ENCODE measurements at places on chromosomes 7 and 10.

DNA sequence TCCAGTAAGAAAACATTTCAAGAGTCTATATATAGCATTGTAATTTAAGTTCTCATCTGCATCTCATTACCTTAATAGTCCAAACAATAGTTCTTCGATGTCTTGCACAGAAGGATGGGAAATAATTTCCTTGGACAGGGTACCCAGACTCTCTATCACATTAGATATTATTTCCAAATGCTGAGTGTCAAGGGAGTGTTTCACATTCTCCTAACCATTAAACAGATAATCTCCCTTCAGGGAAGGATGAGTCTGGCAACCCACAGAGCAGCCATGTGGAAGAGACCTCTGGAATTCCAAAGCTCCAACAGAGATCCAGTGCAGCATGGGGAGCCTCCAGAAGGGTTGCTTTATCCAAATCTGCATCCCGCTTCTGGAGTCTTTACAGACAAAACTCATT lies 89.6 kb downstream of the FZD1 start:
- no peak for DNase-seq

GRCh38 chr10:5305374-5305773 lies 59.4 kb upstream of the UCN3 start:
- DNase-seq, result no peak

GRCh38 chr10:34824870-34825269 lies 9.8 kb upstream of the PARD3 start:
- no peak for DNase-seq

DNA sequence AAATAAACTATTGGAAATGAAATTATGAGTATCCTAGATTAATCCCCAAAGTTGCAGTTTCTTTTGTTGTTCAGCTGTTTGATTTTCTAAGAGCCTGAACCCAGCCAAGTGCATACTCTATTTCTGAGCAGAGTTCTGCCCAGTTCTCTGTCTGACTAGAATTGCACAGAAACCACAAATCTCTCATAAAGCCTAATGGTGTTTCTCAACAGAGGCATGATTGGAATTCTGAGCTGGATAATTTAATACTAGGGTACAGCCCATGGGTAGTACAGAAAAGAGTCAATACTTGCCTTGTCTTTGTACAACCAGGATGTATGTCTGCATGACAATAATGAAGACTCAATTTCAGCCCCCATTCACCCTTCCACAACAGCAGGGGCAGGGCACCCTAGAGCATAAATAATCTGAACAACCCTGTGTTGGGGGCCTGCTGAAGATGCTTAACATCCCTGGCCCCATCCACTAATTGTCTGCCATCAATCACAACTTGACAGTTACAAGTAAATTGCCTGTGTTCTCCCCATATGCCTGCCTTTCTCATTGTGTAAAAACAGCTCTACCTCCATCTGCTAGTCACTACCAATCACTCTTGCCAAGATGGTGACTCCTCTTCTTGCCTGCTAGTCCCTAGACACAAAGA lies 114.4 kb downstream of the NPSR1 start:
- DNase-seq, result no peak

GRCh38 chr10:89369156-89370105 lies 8.4 kb upstream of the IFIT1B start:
- DNase-seq, result no peak

DNA sequence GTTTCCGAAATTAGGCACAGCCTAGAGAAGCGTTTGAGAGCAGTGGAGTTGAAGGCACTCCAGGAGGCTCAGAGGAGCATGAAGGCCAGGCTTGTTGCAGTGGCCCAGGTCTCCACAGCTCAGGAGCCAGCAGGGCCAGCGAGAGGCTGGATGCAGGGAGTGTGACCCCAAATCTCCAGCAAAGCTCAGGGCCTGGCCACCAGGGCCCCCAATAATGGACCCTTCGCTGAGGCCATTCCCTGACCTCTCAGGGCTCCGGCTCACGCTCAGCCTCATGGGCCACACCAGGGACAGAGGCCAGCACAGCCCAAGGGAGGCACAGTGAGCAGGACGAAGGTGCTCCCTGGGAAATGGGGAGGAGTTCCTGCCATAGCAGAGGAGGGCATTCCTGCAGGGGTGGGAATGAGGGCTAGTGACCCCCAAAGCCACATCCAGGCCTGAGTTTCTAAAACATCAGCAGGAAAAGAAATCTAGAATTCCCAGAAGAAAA lies 47.5 kb downstream of the EBF3 start:
- no peak for DNase-seq
